ENCODE measurements at places on chromosomes 7 and 10.

- no peak for DNase-seq
Measured at GRCh38 chr10:30811276-30812017, 181.9 kb upstream of the LYZL2 start.

DNA sequence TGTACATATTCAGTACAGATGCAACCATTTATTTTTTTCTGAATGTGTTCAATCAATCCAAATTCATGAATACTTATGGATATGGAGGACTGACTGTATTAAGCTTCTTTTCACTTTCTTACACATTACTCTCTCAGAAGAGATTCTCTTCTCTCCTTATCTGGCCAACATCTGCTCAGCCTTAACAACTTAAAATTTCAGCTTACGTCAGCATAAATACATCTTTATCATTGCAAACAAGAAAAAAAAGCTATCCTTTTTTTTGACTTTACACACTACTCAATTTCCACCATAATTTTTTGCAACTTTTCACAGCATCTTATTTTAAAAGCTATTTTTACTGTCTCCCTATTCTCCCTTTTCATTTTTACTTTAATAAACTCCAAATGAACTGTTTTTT is 80.9 kb upstream of the POT1 start:
- no peak for DNase-seq

DNA sequence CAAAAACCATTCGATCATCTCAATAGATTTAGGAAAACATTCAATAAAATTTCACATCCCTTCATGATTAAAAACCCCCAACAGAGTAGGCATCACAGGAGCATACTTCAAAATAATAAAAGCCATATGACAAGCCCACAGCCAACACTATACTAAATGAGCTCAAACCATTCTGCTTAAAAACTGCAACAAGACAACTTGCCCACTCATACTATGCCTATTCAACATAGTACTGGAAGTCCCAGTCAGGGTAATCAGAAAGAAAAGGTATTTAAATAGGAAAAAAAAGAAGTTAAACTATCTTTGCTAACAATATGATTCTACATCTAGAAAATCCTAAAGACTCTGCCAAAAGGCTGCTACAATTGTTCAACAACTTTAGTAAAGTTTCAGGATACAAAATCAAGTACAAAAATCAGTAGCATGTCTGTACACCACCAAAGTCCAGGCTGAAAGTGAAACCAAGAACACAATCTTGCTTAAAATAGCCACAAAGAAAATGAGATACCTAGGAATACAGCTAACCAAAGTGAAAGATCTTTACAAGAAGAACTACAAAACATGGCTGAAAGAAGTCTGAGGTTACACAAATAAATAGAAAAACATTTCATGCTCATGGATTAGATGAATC is 882.6 kb downstream of the GRM8 start:
- DNase-seq: no peak

DNA sequence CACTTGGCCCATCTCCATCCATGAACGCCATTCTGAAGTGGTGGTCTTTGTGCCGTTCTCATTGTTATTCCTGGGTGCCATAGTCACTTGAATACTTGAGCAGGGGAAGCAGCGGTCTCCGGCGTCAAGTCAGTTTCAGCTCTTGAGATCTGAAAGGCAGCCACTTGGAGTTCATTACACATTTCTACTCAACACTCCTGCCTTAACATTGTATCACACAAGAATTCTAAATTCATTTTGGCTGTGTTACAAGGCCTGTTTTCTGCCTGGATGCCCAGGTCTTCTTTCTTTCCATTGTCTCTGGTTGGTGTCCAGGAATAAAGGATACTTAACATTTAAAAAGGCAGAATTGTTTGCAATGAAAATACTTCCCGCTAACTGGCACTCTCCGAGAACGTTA is 69.0 kb upstream of the RAB11FIP2 start:
- no peak for DNase-seq

- DNase-seq: no peak
Measured at GRCh38 chr7:52705768-52706167, 329.7 kb upstream of the POM121L12 start.

GRCh38 chr7:105017657-105018365 is 3.8 kb downstream of the KMT2E start:
- no peak for DNase-seq

- DNase-seq: no peak
Measured at GRCh38 chr7:51316666-51317581, at the start of gene COBL. TSS of gene COBL (minus strand) at chr7:51316809. CDS start at chr7:51316633, 176 bp downstream.

GRCh38 chr10:99233000-99233688 is 2.5 kb downstream of the HPSE2 start:
- no peak for DNase-seq

All from stimulated activated CD8-positive, alpha-beta memory T cell treated with anti-CD3 and anti-CD28 coated beads, Interleukin-15, amount 100 ng/mL, for 48 hours (primary cell).